Smooth muscle cell of the umbilical artery (primary cell): ENCODE measurements at places on chromosomes 11 and 22. TPM values are rescaled to one million over a fixed set of nuclear protein-coding genes. Genes with fewer than 3 reads are reported as not detected.

Gene PANX2
- total RNA-seq: 1.5 and 2.0 TPM in 2 replicates

Gene FREY1
- 1.1 and 1.8 TPM in 2 replicates for total RNA-seq

Gene FXYD6
- total RNA-seq: not detected in 2 replicates

Gene CLDN5
- total RNA-seq: 0.74 and 0.89 TPM in 2 replicates

Gene SAA4
- not detected in 2 replicates for total RNA-seq

Gene FIBIN
- 25.4 and 51.4 TPM in 2 replicates for total RNA-seq
